ENCODE measurements at places on chromosomes 5 and 9. TPM values are rescaled to one million over a fixed set of nuclear protein-coding genes. Genes with fewer than 3 reads are reported as not detected.

The RGS7BP gene
- total RNA-seq = not detected

The EGR1 gene
- total RNA-seq = 83.7 TPM

The TAF11L13 gene
- total RNA-seq = not detected

The FRMD3 gene
- 0.12 TPM for total RNA-seq

The PKD2L2 gene
- total RNA-seq = not detected

The PCDHGB5 gene
- 13.2 TPM for total RNA-seq

The DOCK8 gene
- 15.2 TPM for total RNA-seq

The CBY3 gene
- 1.3 TPM for total RNA-seq

The NKD2 gene
- 13.6 TPM for total RNA-seq

The PTPDC1 gene
- total RNA-seq = 5.9 TPM

The PSAT1 gene
- total RNA-seq = 93.6 TPM

The PDZD2 gene
- total RNA-seq = 0.16 TPM

The MXD3 gene
- 20.6 TPM for total RNA-seq

The PCDHGB7 gene
- 2.4 TPM for total RNA-seq

The JAKMIP2 gene
- total RNA-seq = 1.2 TPM

The TLR4 gene
- not detected for total RNA-seq

The NME5 gene
- total RNA-seq = not detected

The PPP2R2B gene
- 9.8 TPM for total RNA-seq

The BTNL9 gene
- total RNA-seq = 8.4 TPM

The LHX3 gene
- 1.1 TPM for total RNA-seq

The ELAVL2 gene
- total RNA-seq = 0.21 TPM

The BNIP1 gene
- total RNA-seq = 13.9 TPM

The GPR150 gene
- 0.21 TPM for total RNA-seq

The QRFP gene
- not detected for total RNA-seq

The TIFAB gene
- not detected for total RNA-seq

The DNM1 gene
- 3.9 TPM for total RNA-seq

The BARHL1 gene
- total RNA-seq = not detected

The SKIC3 gene
- 75.6 TPM for total RNA-seq

The GGTA1 gene
- not detected for total RNA-seq

The WHRN gene
- 1.4 TPM for total RNA-seq

The ORM2 gene
- total RNA-seq = 46.0 TPM

The CDH9 gene
- not detected for total RNA-seq

The MYOT gene
- total RNA-seq = not detected

The FOXD4L6 gene
- total RNA-seq = not detected

The DROSHA gene
- 88.9 TPM for total RNA-seq

The TRIP13 gene
- total RNA-seq = 42.5 TPM

The PRLR gene
- total RNA-seq = 1.6 TPM

The CDC25C gene
- 22.9 TPM for total RNA-seq

The DAB2 gene
- total RNA-seq = 133 TPM

The FGD3 gene
- 25.7 TPM for total RNA-seq

The AKNA gene
- 57.8 TPM for total RNA-seq

The CTXN3 gene
- total RNA-seq = not detected

The CORO2A gene
- 18.9 TPM for total RNA-seq

The SLC6A18 gene
- total RNA-seq = not detected

The TUT7 gene
- 17.2 TPM for total RNA-seq

The NR6A1 gene
- total RNA-seq = 33.6 TPM

The TAS2R1 gene
- 0.82 TPM for total RNA-seq

The PCDHGA3 gene
- total RNA-seq = 0.11 TPM

The TMEM250 gene
- total RNA-seq = 38.2 TPM

The SLC25A2 gene
- 0.67 TPM for total RNA-seq

The FYB1 gene
- total RNA-seq = 1.3 TPM

The PCDHA9 gene
- total RNA-seq = not detected

The RGMB gene
- total RNA-seq = 16.4 TPM

Measured in Caco-2 (cell line).